ENCODE measurements at places on chromosomes 3 and 15. TPM values are rescaled to one million over a fixed set of nuclear protein-coding genes. Genes with fewer than 3 reads are reported as not detected.

Gene PDE8A
- polyA plus RNA-seq, result 13.4 TPM

Gene CHDH
- polyA plus RNA-seq, result 0.33 TPM

Gene MESP2
- 0.21 TPM for polyA plus RNA-seq

Gene ZNF502
- polyA plus RNA-seq, result 3.2 TPM

Gene NMNAT3
- not detected for polyA plus RNA-seq

Gene TNFAIP8L3
- polyA plus RNA-seq, result 0.08 TPM

GRCh38 chr3:150763841-150764483, 993 bp upstream of the SIAH2 start:
- DNase-seq, result peak; percentile 73
- H3K36me3 ChIP-seq, result no peaks in the 10 kb centered on the region
- no peaks in the 10 kb centered on the region for H3K27me3 ChIP-seq
- H3K4me3 ChIP-seq, result peak overlapping the region; percentile 82

- no peak overlapping the region for H3K4me3 ChIP-seq
- H3K27me3 ChIP-seq, result peaks cover 8% of the 10 kb centered on the region
- no peaks in the 10 kb centered on the region for H3K36me3 ChIP-seq
- no peaks in the 10 kb centered on the region for H3K4me1 ChIP-seq
- peak; percentile 33 for DNase-seq
- H3K27ac ChIP-seq, result no peak overlapping the region
Measured at GRCh38 chr15:83108266-83109219, 1.1 kb downstream of the TM6SF1 start.

- H3K36me3 ChIP-seq, result no peaks in the 10 kb centered on the region
- no peaks in the 10 kb centered on the region for H3K27me3 ChIP-seq
- H3K27ac ChIP-seq, result no peak overlapping the region
- DNase-seq, result no peak
- no peak overlapping the region for H3K4me3 ChIP-seq
Measured at GRCh38 chr3:194329583-194329965, 21.6 kb downstream of the CPN2 start.

GRCh38 chr3:106329521-106329920, 460.7 kb upstream of the CBLB start:
- H3K27me3 ChIP-seq, result no peaks in the 10 kb centered on the region
- DNase-seq, result no peak
- no peaks in the 10 kb centered on the region for H3K36me3 ChIP-seq

GRCh38 chr15:33113666-33114373, 80.7 kb downstream of the FMN1 start:
- H3K4me3 ChIP-seq, result no peak overlapping the region
- no peak for DNase-seq
- no peaks in the 10 kb centered on the region for H3K27me3 ChIP-seq

GRCh38 chr15:45121706-45122417, 7.7 kb downstream of the DUOXA2 start:
- H3K27ac ChIP-seq, result no peak overlapping the region
- peaks cover 6% of the 10 kb centered on the region for H3K4me1 ChIP-seq
- H3K4me3 ChIP-seq, result no peak overlapping the region

GRCh38 chr3:183255348-183255730, 2.3 kb downstream of the B3GNT5 start:
- no peak overlapping the region for H3K4me3 ChIP-seq
- H3K27me3 ChIP-seq, result no peaks in the 10 kb centered on the region
- peaks cover 3% of the 10 kb centered on the region for H3K36me3 ChIP-seq
- DNase-seq, result no peak
- no peaks in the 10 kb centered on the region for H3K4me1 ChIP-seq

DNA sequence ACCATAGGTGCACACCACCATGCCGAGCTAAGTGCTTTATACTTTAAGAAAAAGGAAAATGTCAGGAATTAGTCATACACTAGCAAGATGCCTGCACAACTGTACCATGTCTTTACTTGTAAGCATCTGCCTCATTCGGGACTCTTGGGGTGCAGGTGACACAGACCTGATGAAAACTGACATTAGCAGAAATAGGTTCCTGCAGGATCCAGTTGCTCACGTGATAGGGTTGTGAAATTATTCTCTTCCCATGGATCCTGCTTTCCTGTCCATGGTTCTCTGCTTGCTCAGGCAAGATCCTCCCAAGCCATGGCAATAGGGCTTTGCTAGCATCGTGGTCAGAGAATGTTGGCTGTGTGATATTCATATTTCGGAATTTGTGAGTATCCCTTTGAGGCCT, 10.2 kb upstream of the LHFPL4 start:
- H3K27ac ChIP-seq, result no peak overlapping the region
- H3K4me1 ChIP-seq, result no peaks in the 10 kb centered on the region
- DNase-seq, result no peak
- H3K27me3 ChIP-seq, result no peaks in the 10 kb centered on the region

DNA sequence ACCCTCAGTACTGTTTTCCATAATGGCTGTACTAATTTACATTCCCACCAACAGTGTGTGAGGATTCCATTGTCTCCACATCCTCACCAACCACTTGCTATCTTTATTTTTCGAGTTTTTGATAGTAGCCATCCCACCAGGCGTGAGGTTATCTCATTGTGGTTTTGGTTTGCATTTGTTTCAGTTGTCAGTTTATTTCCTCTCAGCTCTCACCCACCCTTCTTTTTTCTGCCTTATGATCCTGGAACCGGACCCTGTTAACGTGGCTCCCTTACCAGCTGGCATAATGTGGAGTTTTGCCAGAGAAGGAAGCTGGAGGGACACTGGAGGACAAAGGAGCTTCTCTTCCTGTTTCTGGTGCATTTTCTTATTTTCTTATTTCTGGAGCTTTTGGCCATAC, 25.1 kb upstream of the SH3GL3 start:
- no peak overlapping the region for H3K4me3 ChIP-seq
- no peak overlapping the region for H3K27ac ChIP-seq
- no peak for DNase-seq
- no peaks in the 10 kb centered on the region for H3K4me1 ChIP-seq

DNA sequence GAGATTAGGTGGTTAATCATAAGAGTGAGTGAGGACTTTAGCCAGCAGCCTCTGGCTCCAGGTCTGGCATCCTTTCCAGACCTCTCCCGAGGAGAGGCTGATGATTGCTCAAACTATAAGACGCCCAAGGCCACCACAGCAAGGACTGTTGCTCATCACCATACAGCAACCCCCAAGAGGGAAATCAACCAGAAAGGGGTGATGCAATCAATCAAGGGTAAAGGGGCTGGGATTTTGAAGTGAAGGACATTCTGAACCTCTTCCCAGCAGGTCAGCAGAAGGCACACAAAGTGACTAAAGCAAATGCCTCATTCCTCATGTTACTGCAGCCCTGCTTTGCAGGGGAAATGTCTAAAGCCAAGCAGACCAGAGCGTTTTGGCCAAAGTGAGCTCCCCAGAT, 247.3 kb upstream of the IGF1R start:
- no peak overlapping the region for H3K27ac ChIP-seq
- DNase-seq, result no peak
- H3K27me3 ChIP-seq, result peaks cover 10% of the 10 kb centered on the region
- no peak overlapping the region for H3K4me3 ChIP-seq
- no peaks in the 10 kb centered on the region for H3K36me3 ChIP-seq
- no peaks in the 10 kb centered on the region for H3K4me1 ChIP-seq

Measured in SK-N-SH (cell line).